Endothelial cell of umbilical vein (primary cell): ENCODE measurements at places on chromosomes 11 and 22. TPM values are rescaled to one million over a fixed set of nuclear protein-coding genes. Genes with fewer than 3 reads are reported as not detected.

The HEPN1 gene
- not detected in 2 replicates for polyA plus RNA-seq

The TMEM191C gene
- 0.47 and 0.75 TPM in 2 replicates for polyA plus RNA-seq

DNA sequence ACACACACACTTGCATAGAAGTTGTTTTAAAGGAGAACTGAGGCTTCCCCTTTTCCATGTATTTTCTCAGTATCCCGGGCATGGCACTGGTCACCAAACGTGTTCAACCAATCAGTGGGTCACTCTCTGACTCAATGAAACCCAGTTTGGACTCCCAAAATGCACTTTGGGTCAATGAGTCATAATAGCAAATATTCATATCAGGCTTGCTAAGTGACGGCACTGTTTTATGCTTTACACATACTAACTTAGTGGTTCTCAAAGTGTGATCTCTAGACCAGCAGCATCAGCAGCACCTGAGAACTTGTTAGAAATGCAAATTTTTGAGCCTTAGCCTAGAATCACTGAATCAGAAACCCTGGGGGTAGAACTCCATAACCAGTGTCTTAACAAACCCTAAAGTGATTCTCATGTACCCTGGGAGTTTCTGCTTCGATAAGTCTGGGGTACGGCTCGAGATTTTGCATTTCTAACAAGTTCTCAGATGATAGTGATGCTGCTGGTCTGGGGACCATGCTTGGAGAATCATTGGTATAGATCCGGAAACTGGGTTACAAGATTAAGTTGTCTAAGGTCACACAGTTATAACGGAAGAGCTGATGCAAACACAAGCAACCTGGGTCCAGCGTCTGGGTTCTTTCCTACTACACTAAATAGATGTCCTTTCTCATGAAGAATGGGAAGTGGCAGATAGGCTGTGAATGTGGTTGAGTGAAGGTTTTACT, 35.6 kb downstream of the ETS1 start:
- no peak for DNase-seq

GRCh38 chr11:119461229-119461963, 38.4 kb upstream of the THY1 start:
- no peak for DNase-seq

- no peak for DNase-seq
Measured at GRCh38 chr22:46110215-46110614, 40.1 kb upstream of the PPARA start.

- no peak for DNase-seq
Measured at GRCh38 chr22:39712751-39713525, 142.4 kb downstream of the CACNA1I start.
